GM06990 (cell line): ENCODE measurements at places on chromosomes 6 and 20.
A peak's percentile ranks its signal among the peaks of the same experiment; 100 is the strongest.

DNA sequence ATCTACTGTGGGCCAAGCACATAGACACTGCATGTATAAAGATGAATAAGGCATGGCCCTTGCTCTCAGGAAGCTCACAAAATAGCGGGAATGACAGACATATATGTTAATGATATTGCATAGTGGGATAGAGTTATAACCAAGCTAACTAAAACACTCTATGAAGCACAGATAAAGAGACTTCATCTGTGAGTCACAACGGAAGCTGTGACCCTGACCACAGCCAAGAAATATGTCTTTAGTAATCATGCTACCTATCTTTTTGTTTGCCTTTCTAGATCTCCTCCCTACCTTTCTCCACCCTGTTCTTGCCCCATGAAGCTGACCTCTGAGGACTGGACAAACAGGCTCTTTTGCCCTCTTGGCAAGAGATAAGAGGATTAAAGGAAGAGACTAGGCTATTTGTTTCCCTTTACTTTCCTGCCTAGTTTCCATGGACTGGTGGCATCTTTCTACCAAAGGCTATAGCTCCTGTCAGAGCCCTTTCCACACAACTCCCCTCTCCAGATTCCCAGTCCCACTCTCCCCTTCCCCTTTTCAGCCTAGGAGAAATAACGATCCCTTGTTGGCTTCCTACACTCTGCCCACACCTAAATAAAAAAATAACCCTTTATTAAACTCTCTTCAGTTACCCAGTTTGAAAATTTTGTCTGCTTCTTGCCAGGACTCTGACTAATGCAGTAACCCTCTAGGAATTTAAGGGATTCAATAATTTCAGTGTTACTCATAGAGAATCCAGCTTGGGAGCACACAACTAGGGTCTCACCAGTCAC, 504.9 kb upstream of the MARCKS start:
- no peak for DNase-seq

DNA sequence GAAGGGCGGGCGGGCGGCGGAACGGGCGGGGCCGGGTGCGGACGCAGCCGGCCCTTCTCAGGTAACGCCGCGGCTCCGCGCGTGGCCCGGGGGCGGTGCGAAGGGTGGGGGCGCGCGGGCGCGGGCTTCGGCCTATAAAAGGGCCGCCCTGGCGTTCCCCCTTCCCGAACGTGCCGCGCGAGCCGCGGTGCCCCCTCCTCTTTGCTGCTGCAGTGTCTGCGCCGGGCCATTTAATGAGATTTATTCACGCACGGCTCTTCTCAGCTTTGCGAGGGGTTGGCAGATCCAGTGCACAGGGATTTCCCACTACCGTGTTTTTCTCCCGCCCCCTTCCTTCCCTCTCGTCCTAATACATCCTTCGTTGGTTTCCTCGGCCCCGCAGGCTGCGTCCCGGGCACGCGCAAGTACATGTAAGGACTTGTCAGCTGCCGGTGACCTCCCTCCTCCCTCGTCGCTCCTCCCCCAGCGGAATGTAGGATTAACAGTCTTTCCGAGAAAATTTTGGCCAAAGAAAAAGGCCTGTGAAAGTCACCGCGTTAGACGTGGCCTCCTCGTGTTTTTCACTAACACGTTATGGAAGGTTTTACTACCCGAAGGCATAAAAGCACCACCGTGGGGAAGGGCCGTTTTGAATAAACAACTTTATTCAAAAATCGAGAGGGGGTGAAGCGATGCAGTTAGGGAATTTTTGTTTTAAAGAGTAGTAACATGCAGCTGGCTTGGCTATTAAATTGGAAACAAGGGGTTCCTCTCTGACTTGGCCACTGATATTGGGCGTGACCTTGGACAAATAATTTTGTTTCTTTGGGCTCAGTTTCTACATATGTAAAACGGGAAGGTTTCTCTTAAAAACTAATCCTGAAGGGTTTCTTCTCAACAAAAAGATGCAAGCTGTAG, 966 bp upstream of the REV3L start:
- peak; percentile 96 for DNase-seq

- DNase-seq: no peak
Measured at GRCh38 chr6:7088076-7088742, 19.6 kb upstream of the RREB1 start.

DNA sequence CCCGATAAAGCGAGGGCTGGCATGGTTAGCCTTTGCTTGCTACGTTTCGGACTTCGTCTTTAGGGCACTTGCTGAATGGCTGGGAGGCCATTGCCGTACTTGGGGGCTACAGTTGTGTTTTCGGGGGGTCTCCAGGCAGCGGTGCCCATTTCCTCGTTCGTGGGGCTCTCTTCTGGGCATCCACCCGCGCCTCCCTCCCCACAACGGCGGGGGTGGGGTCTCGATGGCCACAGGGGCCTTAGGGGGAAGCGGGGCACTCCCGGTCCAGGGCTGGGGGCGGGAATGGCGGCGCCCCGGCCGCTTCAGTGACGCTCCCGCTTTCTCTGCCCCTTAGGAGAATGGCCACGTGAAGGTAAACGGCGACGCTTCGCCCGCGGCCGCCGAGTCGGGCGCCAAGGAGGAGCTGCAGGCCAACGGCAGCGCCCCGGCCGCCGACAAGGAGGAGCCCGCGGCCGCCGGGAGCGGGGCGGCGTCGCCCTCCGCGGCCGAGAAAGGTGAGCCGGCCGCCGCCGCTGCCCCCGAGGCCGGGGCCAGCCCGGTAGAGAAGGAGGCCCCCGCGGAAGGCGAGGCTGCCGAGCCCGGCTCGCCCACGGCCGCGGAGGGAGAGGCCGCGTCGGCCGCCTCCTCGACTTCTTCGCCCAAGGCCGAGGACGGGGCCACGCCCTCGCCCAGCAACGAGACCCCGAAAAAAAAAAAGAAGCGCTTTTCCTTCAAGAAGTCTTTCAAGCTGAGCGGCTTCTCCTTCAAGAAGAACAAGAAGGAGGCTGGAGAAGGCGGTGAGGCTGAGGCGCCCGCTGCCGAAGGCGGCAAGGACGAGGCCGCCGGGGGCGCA, 2.4 kb downstream of the MARCKS start:
- peak; percentile 19 for DNase-seq

DNA sequence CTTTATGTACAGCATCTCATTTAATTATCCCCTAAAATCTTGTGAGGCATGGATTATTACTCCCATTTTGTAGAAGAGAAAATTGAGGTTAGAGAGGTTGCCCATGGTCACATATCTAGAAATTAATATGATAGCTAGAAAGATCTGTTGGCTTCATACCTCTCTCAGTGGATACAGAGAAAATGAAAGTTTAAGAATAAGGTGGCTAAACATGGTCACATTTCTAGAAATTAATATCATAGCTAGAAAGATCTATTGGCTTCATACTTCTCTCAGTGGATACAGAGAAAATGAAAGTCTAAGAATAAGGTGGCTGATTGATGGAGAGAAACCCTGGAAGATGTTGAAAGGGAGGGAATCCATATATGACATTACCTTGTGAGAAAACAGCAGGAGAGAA, 260.7 kb upstream of the MAN1A1 start:
- DNase-seq: no peak

DNA sequence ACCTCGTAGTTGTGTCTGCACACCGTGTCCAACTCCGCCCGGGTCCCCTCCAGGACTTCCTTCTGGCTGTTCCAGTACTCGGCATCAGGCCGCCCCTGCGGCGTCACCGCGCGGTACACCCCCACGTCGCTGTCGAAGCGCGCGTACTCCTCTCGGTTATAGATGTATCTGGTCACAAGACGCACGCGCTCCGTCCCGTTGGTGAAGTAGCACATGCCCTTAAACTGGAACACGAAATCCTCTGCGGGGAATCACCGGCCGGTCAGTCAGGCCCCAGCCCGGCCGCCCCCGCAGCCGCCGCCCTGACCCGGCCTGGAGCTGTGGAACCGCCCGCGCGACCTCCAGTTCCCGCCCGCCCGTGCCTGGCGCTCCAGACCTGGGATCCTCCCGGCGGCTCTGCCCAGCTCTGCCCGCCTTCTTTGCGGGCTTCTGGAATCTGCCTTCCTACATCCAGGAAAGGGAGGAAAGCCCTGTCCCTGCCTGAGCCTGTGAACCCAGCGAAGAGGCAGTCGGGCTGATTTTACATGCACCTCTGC, 1.6 kb downstream of the HLA-DQB1 start:
- peak; percentile 87 for DNase-seq

DNA sequence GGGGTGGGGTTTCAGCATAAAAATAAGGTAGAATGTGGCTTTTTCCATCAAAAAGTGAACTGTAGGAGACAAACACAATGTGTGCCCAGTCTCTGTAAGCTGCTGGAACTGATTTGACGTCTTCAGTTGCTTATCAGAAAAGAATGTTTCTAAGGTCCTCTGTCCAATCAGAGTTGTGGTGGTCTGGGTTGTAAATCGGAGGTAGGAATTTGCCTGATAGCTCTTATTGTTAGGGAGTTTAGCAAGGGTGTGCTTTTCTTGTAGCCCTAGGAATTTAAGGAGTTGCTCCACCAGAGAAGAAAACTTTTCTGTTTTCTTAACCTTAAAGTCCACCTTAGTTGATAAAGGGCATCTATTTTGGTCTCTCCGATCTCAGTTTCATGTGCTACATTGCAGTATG, 10.4 kb upstream of the SSTR4 start:
- DNase-seq: no peak

GRCh38 chr6:34865107-34865506, 22.7 kb downstream of the TAF11 start:
- DNase-seq: no peak

- DNase-seq: no peak
Measured at GRCh38 chr20:45363611-45364492, 896 bp downstream of the SYS1 start.

- no peak for DNase-seq
Measured at GRCh38 chr20:41480054-41480770, 113.6 kb upstream of the EMILIN3 start.

DNA sequence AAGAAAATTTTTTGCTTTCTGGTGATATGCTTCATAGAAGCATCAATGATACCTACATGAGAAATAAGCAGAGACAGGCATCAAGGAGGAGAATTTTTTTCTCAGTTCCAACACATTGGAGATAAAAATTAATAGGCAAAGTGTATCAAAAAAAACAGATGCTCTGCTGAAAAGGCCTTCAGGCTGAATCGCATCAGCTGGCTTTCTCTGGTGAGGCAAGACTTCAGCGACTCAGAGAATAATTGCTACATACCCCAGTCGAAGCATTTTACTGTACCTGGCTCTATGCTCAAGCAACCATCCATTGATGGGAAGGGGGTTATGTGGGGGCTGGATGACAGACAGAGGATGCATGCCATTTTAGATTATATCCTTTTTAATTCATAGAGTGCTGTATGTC, 415.1 kb downstream of the TFAP2A start:
- DNase-seq: no peak

GRCh38 chr6:54706391-54706790, 140.2 kb upstream of the FAM83B start:
- DNase-seq: no peak

GRCh38 chr6:114039841-114040240, 68.9 kb upstream of the HDAC2 start:
- DNase-seq: no peak

DNA sequence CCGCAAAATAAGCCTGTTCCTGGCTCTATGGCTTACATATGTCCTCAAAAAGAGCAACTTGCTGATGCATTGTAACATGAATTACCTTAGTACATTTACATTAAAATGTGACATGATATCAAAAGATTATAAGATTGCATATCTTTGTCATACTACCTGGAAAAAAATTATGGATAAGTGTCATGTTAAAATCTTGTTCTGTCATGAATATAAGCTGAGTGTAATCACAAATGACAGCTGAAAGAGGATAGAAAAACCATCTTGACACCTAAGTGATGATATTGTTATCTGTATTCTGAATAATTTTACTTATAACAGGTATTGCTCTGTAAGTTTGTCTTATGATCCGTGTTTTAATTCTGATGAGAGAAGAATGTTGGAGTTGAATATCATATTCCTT, 503.0 kb upstream of the RNF217 start:
- no peak for DNase-seq

GRCh38 chr6:804771-805170, 111.8 kb upstream of the EXOC2 start:
- no peak for DNase-seq

DNA sequence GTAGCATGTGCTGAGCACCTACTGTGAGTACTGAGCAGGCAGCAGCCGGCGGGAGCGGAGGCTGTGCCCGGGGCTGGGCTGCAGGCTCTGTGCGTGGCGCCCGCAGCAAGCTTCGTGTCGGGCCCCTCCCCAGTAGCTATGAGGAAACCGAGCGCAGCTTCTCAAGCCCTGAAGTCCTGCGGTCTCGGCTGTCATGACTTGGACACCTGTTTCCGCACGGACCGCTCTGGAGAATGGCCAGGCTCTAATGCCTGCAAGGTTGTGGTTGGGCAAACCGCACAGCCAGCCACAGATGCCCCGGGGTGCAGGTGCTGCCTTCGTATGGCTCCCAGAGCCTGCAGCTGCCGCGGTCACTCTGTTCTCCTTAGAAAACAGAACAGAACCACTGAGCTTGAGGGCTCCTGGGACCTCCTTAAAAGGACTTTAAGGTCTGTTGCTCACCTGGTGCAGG, 33.7 kb downstream of the PYGB start:
- peak; percentile 83 for DNase-seq

GRCh38 chr20:31972471-31973021, 4.6 kb downstream of the XKR7 start:
- DNase-seq: no peak

- no peak for DNase-seq
Measured at GRCh38 chr20:58420798-58421496, 31.9 kb downstream of the VAPB start.

DNA sequence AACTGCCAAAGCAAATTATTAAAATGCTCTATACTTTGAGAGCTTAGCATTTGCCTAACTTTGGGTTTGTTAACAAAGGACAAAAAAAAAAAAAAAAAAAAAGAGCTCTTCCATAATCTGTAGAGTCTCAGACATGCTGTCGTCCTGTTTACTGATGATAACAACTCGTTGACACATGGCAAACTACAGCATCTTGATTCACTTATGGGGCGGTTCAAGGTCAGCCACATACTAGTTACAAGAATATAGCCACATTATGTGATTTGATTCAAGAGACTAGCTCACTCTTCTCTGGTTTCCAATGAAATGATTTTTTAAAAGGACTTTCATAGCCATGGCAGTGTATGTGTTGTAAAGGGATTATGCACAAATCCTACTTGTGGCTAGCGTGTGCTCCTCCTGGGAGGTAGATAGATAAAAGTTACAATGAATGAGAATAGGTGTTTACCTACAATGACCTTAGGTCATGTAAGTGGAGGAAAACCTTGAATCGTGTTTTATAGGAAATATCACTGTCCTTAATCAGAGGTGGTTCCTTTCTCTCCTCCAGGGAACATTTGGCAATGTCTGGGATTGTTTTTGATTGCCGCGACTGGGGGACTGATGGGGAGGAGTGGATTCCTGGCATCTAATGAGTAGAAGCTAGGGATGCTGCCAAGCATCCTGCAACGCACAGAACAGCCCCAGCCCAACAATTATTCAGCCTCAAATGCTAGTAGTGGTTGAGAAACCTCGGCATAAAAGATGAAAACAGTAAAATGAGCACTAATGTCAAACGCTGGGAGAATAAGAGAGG, 969.2 kb upstream of the SLC35B3 start:
- no peak for DNase-seq

GRCh38 chr6:45845567-45845966, 170.1 kb downstream of the CLIC5 start:
- DNase-seq: no peak

DNA sequence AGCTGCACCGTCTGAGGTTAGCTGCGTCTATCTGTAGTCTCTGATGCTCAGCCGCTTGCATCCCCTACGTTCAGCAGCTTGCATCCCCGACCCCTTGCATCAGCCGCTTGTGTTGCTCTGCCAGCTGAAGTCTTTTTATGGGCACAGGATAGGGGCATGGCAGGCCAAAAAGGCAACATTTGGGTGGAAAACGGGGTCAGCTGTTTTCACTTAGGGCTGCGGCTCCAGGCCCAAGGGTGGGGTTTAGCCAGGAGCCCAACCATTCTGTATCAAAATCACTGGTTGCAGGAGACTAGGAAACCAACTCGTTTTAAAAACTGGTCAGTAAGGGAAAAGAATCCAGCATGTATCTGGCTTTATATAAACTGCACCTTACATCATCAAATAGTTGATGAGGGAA, 49.9 kb downstream of the FAM50B start:
- DNase-seq: no peak
